ENCODE measurements at places on chromosomes 1 and 21.

DNA sequence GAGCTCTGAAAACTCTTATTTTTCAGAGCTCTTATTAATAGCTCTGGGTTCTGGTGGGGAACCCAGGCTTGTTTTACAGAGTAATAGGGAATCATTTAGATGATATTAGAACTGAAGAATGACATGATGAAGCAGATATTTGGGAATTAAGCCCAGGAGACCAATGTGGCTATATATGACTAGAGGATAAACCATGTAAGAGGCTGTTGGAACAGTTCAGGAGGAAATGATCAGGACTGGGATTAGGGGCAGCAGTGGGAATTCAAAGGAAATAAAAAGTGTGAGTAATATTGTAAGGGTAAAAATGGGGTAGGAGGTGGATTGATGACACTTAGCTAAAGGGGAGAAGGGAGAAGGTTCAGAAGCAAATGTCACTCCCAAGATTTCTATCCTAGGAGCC is 58.6 kb downstream of the GIPC2 start:
- no peak for DNase-seq

GRCh38 chr1:22323846-22324504 is 127.7 kb upstream of the ZBTB40 start:
- no peak for DNase-seq

GRCh38 chr1:43653893-43654292 is 3.9 kb downstream of the KDM4A start:
- DNase-seq, result no peak

DNA sequence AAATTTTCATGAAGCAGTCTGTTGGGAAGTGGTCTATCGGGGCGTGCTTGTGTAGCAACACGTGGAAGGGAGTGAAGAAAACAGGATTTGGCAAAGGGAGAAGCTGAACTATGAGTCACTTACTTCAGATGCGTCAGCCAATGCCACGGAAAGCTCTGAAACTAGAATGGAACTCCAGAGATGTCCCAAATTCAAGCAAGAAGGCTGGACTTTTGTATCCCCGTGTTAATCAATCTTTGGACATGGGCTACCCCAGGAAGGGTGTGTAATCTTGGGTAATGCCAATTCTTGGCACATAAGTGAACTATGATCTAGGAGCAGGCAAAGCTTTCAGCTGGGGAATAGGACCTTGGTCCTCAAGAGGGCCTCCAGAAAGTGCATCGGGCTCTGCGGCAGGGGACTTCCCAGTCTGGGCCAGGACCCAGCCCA is 102.6 kb downstream of the ADSS2 start:
- DNase-seq, result no peak

GRCh38 chr1:153422450-153423068 is 6.2 kb downstream of the S100A7A start:
- DNase-seq, result peak; percentile 40

GRCh38 chr1:94942171-94943128 is 15.5 kb upstream of the CNN3 start:
- DNase-seq, result no peak

GRCh38 chr1:17281775-17282181 is 26.2 kb upstream of the PADI4 start:
- no peak for DNase-seq
